Activated CD8-positive, alpha-beta memory T cell treated with anti-CD3 and anti-CD28 coated beads for 1 hour (primary cell): ENCODE measurements at places on chromosomes 4 and X.

DNA sequence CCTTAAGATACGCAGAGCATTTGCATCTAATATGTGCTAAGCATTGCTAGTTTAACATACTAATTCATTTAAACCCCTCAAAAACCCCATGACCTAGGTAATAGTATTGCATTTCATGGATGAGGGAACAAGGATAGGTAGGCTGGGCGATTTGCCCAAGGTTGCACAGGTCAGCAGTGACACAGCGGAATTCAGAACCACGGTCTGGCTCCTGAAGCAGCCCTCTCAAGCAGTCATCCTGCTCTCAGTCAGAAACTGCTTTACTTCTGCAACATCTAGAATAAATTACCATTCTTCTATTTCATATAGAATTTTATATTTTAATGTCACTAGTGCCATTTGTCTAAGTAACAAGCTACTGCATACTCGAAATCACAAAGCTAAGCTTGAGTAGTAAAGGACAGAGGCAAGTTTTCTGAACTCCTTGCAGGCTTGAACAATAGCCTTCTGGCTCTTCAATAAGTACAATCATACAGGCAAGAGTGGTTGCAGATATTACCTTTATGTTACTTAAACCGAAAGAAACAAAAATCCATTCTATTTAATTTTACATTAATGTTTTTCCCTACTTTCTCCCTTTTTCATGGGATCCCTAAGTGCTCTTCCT lies 555 bp upstream of the SPP1 start:
- DNase-seq, result no peak

DNA sequence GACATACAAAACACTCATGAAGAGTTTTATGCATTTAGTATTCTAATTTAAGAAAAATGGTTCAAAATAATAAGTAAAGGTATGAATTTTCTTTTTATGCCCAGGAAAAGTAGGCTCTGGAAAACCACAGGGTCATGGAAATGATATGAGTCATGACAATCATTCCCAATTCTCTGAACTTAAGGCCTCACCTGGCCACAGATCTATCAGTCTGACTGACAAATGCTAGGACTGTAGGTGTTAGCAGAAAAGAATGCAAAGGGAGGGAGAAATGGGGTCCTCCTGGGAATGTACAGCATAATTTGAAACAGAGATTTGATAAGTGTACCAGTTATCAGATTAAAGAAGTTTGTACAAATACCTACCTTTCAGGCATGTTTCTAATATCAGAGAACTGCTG lies 270.5 kb upstream of the ARSJ start:
- DNase-seq, result no peak

DNA sequence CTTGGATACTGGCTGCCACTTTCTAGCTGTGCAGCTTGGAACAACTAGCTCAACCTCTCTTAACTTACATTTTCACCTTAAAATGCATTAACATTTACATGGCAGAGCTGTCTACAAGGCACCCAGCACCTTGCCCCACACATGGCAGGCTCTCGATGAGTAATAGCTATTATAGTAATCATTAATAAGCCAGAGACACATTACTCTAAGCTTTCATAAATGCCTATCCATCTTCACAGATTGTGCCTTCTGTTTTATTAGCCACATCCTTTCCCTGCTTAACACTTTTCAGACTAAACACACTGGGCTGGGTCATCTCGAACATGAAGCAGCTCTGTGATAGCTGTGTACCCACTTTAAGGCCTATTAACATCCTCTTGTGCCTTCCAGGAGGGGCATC lies 83.8 kb upstream of the UCP1 start:
- DNase-seq, result no peak

DNA sequence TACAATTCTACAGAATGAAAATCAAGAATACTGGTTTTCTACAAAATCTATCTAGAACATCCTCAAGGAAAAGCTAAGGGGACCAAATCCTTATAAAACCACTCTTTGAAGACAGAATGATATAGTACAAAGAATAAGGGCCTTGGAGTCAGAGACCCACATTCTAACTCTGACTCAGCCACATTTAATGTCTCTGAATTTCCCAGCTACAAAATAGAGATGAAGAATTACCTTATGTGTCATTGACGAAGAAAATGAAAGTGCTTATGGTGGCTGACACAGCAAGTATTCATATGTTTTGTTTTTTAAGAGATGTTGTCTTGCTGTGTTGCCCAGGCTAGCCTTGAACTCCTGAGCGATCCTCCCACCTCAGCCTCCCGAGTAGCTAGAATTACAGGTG lies 35.9 kb upstream of the CXorf38 start:
- no peak for DNase-seq

GRCh38 chr4:86536151-86536550 lies 58.0 kb upstream of the PTPN13 start:
- no peak for DNase-seq

DNA sequence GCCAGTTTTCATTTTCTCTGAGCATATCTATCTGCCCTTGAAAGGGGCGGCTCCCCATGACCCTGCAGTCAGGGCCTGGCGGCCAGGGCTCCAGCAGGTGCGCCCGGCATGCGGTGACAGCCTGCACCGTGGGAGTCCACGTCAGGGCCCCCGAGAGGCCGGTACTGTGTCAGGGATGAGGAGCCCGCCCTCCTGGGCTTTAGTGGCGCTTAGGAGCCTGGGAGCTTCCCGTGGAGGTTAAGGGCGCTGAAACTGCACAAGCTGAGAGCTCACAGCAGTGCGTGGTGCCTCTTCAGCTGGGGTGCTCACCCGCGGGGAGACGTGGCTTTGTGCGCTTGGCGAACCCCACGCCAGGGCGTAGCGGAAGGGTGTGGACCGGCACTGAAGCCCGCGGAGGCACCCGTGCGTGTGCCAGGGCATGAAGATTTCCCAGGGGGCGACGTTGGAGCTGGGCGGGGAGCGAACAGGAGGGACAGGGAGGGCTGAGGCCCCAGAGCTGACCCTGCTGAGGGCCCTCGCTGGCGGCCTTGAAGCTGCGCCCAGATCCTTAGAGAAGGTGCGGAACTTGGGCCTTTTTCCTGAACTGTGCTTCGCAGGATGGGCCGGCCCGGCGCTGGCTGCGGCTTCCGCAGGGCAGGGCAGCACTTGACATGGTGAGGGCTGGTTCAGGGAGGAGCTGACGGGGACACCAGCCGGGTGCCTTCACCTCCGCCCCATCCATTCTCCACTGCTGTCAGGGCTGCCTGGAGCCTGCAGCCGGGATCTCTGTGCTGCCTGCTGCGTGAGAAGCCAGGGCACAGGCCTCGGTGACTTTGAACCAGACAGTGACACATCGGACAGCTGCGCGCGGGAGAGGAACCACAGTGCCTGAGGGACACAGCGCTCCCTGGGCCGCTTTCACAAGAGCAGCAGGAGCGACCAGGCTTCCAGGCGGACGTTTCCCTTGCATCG lies 32.9 kb downstream of the HTT-AS start:
- peak; percentile 19 for DNase-seq

- DNase-seq, result peak; percentile 0
Observed at GRCh38 chrX:18424482-18425198, 768 bp upstream of the CDKL5 start.

DNA sequence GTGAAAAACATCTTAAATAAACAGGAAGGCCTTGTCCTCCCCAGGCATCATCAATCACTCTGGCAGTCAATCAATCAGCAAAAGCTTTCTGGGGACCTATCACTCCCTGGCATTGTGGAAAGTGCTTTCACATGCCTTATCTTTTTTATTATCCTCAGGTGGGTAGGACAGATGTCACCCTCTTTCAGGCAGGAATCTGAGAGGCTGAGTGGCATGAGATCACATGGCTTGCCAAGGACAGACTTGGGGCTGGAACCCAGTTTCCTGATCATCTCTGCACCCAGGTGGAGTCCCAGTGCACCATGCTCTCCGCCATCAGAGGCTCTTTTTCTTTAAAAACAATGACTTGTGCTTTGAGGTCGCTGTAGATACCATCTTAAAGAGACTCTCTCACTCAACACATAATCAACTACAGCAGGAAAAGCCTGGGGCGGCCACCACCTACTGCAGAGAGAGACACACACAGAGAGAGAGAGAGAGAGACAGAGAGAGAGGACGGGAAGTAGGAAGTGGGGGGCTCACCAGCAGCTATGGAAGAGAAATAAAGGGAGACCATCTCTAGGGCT lies 282.7 kb downstream of the PTTG2 start:
- peak; percentile 5 for DNase-seq

GRCh38 chr4:37953620-37954293 lies 6.4 kb upstream of the PTTG2 start:
- no peak for DNase-seq

GRCh38 chr4:39324897-39325613 lies 41.1 kb downstream of the RFC1 start:
- DNase-seq, result no peak

DNA sequence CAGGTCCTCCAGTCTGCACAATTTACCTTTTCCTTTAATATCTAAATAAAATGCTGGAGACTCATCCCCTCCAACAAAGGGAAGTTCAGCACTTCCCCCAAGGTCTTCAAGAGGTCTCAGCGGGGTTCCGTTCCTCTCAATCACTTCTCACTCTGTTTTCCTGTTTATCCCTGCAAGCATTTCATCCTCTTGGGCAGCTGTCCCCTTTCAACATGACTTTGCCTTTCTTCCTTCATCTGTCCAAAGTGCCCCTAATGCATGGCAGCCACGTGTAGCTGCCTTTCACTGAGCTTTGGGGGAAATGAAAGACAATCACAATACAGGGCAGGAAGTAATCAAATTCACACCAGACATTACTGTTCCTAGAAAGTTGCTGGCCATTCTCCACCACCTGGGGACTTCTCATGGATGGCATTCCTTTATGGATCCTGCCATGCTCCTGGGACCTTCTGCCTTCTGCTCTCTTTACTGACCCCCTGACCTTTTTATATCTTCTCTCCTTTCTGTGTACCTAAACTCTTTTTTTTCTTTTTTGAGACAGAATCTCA lies 79.7 kb upstream of the USP9X start:
- DNase-seq, result no peak

DNA sequence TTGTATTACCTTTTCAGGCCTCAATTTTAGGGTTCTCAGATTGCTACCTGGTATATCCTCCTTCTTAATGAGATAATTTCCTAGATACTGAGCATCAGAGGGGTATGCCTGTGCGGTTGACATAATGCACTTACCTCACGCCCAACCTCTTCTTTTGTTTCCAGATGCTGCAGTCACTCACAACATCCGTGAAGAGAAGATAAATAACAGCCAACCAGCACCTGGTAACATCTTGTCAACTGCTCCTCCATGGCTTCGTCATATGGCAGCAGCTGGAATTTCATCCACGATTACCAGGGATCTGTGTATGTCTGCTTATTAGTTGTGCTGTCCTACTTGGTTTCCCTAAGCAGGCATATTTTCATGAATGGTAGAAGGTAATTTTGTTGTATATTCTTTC lies 16.7 kb downstream of the SAGE1 start:
- DNase-seq, result no peak

DNA sequence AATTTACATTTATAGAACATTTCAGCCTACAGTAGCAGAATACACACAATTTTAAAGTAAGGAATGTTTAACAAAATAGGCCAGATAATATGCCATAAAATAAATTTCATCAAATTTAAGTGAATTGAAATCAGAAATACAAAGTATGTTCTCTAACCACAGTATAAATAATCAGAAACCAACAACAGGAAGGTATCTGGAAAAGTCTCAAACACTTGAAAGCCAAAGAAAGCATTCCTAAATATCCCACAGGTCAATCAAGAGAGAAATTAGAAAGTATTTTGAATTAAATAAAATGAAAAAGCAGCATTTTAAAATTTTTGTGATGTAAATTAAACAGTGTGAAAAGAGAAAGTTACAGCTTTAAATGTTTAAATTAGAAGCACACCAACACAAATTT lies 899.2 kb downstream of the PDHA2 start:
- DNase-seq, result no peak

DNA sequence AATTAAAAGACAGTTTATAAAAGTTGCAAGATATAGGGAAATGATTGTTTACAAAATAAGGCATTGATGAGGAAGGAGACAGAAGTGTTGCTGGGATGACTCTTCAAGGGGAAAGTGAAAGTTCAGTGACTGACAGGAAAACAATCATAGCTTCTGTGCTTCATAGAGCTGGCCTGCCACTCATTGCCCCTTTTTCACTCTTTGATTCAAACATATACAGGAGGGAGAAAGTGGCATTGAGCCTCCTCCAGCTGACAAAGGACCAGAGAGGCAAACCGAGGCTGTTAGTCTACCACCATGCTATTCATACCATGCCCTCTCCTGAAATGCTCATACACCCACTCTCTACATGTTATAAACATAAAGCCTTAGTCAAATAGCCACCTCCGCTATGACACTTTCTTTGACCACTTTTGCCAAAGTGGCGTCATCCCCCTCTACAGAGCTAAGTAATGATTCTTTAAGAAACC lies 79.2 kb upstream of the ATOH1 start:
- no peak for DNase-seq

GRCh38 chrX:24243692-24244091 lies 70.2 kb downstream of the SUPT20HL2 start:
- DNase-seq, result no peak

GRCh38 chr4:149277705-149278104 lies 537.9 kb downstream of the IQCM start:
- DNase-seq, result no peak

GRCh38 chr4:88060431-88060830 lies 53.0 kb downstream of the PKD2 start:
- DNase-seq, result no peak

- DNase-seq, result peak; percentile 64
Observed at GRCh38 chrX:153609917-153610835, 11.2 kb upstream of the CCNQ start.

GRCh38 chr4:8580321-8581093 lies at the start of gene GPR78:
GPR78 (plus strand) TSS chr4:8580392; CDS start chr4:8580983, 591 bp downstream.
- DNase-seq, result peak; percentile 8

DNA sequence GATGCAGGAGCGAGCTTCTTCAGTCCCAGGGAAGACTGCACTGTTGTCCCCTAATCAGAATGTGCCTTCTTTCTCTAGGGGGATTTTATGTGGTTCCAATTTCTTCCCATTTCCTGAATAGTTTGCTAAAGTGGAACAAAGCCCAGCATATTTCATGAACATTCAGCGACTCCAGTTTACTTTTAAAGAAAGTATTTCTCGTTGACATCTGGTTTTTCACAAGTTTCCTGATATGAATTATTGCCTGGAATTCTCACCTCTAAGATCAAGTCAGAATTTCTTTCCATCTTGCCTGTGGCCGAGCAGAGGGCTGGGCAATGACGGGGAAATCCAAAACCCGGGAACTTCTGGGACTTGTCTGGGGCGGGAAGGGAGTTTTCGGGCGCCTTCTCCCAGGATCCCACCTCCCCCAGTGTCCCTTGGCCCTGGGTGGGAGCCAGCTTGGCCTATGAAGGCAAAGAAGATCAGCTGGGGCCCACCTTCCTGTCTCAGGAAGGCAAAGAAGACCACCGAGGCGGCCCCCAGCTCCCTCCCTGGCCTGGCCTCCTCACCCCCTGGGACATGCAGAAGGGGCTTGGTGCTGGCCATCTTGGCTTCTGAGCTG lies 15.4 kb downstream of the SORCS2 start:
- no peak for DNase-seq

- no peak for DNase-seq
Observed at GRCh38 chrX:53412446-53412845, 10.0 kb downstream of the SMC1A start.

- no peak for DNase-seq
Observed at GRCh38 chr4:162131256-162131655, 32.5 kb downstream of the FSTL5 start.
